ENCODE measurements at places on chromosomes 7 and 10.

DNA sequence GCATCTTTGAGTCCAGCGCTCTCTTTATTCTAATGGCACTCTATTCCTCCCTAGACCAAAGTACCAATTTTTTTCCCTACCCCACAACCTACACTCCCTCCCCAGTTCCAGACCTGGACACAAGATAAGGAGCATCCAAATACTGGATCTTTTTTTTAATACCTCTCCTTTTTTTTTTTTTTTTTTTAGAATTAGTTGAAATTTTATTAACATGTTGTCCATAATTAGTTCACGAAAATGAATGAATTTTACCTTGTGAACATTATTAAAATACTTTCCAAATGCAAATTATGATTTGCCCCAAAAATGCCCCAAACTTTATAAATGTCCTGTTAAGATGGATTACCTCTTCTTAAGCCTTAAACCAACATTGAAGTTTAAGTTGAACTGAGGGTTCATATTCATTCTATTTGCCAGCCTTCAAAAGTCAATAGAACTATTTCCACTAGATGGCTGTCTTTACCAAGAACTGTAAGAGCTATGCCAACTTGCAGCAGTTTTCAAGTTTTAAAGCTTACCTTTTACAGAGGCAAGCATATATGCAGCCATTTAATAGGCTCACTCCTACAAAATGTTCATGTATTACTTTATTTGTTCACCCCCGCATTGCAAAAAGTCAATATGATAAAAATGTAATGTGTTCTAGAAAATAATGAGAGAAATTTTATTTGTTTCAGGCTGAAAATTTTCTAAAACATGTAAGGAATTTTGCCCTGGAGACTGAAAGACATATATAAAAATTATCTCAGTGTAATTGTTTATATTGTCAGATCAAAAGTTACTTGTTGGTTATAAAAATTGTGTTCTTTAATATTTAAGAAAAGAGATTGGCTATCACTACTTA lies 39.7 kb upstream of the TNKS2 start:
- peak; percentile 16 for DNase-seq

GRCh38 chr7:121831801-121832200 lies 41.2 kb upstream of the PTPRZ1 start:
- DNase-seq: no peak

DNA sequence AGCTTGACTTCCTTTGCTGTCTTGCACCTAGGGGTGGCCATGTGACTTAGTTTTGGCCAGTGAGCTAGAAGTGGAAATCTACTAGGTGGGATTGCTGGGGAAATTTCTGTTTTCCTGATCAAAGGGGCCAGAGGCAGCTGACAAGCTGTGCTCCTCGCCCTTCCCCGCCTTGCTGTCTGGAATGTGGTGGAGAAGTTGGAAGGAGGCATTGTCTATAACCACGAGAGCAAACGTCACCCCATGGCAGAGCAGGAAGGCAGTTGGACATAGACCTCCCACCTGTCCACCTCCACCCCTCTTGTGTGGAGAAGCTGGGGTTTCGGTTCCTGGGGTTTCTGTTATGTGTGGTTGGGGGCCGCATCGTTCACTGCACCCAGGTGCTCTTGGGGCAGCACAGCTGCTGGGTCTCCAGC lies 7.3 kb downstream of the SFRP5 start:
- DNase-seq: no peak

DNA sequence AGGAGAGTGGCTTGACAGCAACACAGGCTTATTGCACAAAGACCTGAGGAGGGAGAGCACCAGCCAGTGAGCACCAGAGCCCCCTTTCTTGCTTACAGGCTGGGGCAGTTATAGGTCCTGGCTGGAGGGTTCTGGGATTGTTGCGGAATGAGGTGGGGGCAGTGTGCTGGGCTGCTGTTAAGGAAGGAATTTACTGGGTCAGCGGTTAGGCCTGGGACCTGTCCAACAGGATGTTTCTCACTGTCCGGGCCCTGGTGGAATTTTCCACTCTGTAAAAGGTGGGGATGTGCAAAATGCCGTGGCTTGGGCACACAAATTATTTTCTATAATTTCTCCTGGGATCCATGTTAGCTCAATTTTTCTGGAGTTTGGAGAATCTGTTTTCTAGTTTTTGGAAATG lies 757.3 kb downstream of the TYW1 start:
- DNase-seq: no peak

GRCh38 chr7:64504581-64505120 lies 58.2 kb downstream of the ZNF680 start:
- DNase-seq: no peak

DNA sequence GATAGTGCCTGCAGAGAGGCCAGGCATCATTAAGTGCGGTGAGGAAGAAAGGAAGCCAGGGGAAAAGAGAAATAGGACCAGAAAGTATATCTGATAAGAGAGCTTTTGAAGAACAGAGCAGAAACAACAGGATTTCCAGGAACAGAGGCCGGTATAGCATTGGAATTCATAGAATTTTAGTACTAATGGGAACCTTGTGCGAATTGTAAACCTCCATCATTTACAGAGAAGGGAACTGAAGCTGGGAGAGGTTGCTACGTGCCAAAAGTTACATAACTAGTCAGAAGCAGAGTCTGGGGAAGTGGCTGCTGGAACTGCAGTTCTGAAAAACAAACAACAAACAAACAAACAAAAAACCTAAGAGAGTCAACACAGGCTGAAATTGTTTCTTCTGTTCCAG lies 5.4 kb upstream of the ZMYND11 start:
- DNase-seq: no peak

DNA sequence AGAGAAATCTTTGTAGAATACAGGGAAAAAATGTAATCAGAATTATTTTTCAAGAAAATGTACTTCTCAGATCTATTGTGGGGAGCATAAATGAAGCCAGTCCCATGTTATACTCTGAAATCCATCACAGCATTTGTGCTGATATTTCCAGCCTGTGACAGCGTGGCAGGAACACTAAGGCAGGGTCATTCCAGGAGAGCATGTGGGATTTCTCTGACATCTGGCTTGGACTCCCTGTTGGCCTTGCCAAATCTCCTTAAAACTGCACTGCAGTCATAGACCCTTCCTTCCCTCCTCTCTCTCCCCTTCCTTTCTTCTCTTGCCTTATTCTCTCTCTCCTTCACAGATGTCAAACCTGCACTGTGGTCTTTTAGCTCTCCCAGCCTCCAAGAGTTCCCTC lies 6.5 kb upstream of the TSPAN13 start:
- no peak for DNase-seq

- no peak for DNase-seq
Observed at GRCh38 chr7:5094641-5095040, 49.0 kb downstream of the RBAK start.

DNA sequence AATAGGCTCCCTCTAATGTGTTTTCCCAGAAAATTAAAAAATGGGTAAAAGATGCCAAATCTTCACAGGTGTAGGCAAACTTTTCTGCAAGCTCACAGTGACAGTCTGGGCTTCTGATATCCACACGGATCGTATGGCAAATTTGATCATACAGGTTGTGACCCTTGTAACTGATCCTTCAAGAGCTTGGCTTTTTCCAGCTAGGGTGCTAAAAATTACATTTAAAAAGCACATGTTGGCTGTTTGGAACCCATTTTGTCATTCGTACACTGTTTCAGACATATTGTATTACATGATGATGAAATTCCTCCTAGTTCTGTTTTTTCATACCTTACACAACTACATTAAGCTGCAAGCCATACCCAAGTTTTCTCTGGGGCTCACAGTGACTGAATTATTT lies 138.7 kb downstream of the GFRA1 start:
- no peak for DNase-seq

DNA sequence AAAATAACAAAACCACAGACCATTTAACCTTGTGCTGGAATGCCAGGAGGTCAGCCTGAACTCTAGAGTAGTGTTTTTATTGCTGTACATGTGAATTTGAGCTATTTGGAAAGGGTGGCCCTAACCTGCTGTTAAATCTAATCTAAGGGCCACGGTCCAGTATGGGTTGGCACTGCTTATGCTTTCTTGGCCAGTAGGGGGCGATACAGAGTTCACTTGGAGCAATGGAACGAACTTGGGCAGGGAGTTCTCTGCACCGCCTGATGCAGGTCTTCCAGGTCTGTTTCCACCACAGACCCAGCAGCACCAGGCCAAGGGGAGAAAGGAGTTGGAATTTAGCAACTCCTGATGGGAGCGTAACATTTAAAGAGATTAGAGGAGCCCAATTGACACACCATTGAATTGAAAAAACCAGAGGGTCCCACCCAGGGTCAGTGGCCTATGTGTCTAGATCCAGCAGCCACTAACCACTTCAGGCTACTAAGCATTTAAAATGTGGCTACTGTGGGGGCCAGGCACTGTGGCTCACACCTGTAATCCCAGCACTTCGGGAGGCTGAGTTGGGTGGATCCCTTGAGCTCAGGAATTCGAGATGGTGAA lies 75.7 kb upstream of the EFCAB10 start:
- no peak for DNase-seq

- DNase-seq: no peak
Observed at GRCh38 chr10:110833941-110834628, 37.6 kb upstream of the PDCD4 start.

- no peak for DNase-seq
Observed at GRCh38 chr7:52956379-52956915, 79.0 kb upstream of the POM121L12 start.

All from SK-N-MC (cell line).